CD4-positive, alpha-beta T cell treated with Interleukin-12 subunit alpha and Interleukin-12 subunit beta, for 1 hour (primary cell): ENCODE measurements at places on chromosomes 2 and 18.

DNA sequence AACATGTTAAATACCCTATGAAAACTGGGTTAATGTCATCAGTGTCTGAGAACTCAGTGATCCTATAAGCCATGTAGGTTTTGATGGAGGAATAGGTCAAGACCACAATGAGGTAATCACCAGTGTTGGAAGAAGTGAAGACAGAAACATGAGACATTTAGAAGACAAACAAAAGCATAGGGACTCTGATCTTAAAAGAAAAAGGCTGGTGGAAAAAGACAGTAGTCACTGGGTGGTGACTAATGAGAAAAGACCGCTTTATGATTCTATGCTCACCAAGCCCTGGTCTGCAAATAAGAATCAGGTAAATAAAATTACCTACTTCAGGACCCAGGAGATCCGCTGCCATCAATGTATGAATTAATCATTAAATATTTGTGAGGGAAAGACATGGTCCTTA, 271.9 kb downstream of the GPD2 start:
- no peak for DNase-seq

- DNase-seq = no peak
Observed at GRCh38 chr2:129722306-129723019, 257.0 kb upstream of the RAB6C start.

GRCh38 chr18:2325308-2325849, 245.9 kb downstream of the METTL4 start:
- no peak for DNase-seq

GRCh38 chr18:56036741-56037140, 448.7 kb upstream of the TCF4 start:
- no peak for DNase-seq
